Stimulated activated CD4-positive, alpha-beta T cell treated with anti-CD3 and anti-CD28 coated beads, Interleukin-4, amount 100 ng/mL, for 1 hour (primary cell): ENCODE measurements at places on chromosomes 12 and 14.

- DNase-seq, result no peak
Observed at GRCh38 chr14:56131865-56132833, 13.9 kb downstream of the PELI2 start.

- no peak for DNase-seq
Observed at GRCh38 chr12:88062474-88062873, 33.3 kb upstream of the C12orf50 start.

DNA sequence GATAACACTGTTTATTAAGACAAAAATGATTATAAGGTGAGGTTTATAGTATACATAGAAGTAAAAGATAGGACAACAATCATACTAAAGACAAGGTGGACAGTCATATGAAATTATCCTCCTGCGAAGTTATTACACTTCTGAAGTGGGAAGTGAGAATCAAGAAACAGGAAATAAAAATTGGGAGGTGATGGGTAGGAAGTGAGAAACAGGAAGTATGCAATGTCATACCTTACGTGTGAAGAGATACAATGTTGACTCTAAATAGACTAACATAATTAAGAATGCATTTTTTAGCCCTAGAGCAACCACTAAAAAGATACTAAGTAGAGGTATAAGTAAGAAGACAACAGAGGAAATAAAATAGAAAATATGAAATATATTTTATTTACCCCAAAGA is 43.7 kb downstream of the GRIN2B start:
- no peak for DNase-seq

GRCh38 chr12:15206338-15206737 is 14.9 kb downstream of the RERG start:
- no peak for DNase-seq

DNA sequence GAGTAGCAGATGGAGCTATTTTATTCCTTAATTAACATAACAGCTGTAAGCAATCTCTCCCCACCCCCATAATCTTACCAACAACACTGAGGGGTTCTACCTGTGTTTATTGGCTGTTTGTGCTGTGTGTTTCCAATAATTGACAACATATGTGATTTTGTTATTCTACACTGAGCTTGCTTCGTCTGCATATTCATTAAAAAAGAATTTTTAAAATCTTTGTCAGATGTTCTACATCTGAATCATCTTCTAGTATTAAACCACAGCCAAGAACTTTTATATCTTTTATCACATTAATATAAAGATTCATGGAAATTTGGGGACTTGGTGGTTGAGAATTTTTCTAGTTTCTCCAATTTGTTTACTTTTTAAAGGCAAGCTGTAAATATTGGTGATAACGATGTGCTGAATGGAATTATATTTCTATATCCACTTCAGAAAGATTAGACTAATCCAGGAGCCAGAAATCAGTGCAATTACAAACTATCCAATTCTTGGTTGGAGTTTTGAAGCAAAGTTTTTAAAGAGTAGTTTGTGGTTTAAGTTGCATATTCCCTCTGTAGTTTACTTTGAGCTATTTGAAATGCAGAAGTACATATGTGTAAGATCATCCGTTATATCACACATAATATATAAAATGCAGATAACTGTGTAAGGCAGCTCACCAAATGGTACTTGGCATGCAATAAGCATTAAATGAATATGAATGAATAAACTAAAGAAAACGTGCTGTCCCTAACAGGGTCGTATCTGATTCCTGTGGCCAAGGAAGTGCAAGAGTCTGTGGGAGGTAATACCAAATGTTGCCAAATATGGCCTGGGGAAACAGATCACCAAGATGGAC is 206.9 kb downstream of the PELI2 start:
- no peak for DNase-seq

GRCh38 chr12:121916719-121917118 is 1.7 kb upstream of the CFAP251 start:
- DNase-seq, result no peak

DNA sequence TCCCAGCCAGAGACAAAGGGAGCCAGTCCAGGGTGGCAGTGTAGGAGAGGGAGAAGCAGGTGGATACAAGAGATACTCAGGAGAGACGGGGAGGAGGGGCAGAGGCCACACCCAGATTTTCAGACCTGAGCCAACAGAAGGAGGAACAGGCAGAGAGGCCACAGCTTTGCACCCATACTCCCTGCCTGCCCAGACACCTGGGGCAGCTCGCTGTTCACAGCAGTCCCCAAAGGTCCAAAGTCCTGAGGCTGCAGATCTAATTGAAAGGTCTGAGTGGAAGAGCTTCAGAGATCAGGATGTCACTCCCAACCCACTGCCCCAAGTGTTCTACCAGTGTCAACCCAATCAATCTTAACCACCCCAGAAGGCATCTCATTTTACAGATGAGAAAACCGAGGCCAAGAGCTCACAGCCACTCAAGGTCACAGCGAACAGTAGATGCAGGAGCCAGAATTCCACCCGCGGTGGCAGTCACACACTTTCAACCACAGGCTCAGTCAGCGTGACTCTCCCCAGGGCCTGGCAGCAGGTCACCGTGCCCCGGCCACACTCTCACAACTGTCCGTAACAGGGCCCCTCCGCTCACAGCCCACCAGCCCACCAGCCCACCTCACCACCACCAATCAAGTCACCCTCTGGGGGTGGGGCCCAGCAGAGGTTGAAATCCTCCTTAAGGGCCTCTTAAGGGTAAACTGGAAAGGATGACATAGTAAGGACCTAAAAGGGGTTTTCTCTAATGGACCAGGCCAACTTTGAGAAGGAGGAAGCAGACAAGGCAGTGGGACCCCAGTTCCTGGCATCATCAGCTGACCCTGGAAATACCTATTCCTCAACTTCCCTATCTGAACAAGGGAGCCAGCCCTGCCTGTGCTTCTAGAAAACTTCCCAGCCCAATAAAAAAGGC is 33.3 kb downstream of the ACTN1 start:
- no peak for DNase-seq

DNA sequence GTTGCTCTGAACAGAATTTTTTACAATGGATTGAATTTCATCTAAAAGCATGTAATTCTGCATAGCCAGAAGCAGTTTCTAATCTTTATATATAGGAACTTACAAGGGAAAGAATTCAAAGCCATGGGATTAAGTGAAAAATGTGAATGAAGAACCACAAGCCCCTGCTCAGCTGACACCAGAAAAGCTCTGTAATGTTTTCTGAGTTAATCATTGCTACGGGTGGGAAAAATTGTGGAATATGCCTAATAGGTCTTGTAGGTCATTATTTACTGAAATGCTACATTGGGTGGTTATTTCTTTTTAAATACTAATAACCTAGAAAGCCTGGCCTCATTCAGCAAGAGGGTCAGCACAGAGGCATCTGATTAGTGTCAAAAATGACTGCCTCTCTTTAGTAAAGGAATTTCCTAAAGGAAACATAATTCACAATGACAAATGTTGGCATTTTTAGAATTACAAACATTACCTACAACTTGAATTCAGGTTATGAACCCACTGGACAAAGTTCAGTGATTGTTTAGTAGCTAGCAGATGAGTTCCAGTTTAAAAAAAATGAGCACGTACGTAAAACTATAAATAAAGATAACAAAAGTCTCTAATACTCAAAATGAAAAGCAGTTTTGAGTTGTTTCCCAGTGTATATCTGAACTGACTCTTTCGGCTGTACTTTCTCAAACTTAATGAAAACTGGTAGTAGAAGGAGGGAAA is 75.3 kb downstream of the BMP4 start:
- no peak for DNase-seq

DNA sequence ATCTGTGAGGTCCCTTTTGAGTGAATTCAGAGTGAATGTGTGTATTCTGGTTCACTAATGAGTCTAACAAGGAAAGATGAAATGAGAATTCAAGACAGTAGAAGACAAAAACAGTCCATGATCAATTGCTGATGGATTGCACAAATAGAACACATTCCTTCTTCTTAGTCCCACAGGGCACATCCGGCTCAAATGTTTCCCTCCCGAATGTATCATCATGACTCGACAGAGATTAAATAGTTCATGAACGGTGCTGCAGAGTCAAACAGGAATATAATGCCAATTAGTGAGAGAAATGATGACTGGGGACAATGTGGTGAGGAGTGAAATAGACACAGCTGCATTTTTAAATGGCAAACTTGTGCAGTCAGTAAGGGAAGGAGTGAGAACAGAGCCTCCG is 11.5 kb upstream of the SFSWAP start:
- DNase-seq, result no peak

DNA sequence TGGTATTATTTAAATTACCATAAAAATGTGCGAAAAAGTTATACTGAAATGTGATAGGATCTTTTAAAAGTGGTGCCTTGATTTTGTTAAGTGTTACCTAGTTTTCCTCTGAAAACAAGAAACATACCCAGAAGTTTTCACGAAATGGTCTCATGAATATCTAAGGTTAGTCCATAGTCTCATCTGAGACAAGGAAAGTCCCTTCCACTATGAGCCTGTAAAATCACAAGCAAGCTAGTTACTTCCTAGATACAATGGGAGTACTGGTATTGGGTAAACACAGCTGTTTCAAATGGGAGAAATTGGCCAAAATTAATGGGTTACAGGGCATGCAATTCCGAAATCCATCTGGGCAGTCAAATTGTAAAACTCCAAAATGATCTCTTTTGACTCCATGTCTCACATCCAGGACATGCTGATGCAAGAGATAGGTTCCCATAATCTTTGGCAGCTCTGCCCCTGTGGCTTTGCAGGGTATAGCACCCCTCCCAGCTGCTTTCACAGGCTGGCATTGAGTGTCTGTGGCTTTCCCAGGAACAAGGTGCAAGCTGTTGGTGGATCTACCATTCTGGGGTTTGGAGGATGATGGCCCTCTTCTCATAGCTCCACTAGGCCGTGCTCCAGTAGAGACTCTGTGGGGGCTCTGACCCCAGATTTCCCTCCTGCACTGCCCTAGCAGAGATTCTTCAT is 271.4 kb downstream of the NAV3 start:
- DNase-seq, result no peak

- no peak for DNase-seq
Observed at GRCh38 chr14:98131406-98131805, 1140.6 kb downstream of the BCL11B start.

GRCh38 chr12:122789637-122790036 is 15.3 kb downstream of the CCDC62 start:
- no peak for DNase-seq

DNA sequence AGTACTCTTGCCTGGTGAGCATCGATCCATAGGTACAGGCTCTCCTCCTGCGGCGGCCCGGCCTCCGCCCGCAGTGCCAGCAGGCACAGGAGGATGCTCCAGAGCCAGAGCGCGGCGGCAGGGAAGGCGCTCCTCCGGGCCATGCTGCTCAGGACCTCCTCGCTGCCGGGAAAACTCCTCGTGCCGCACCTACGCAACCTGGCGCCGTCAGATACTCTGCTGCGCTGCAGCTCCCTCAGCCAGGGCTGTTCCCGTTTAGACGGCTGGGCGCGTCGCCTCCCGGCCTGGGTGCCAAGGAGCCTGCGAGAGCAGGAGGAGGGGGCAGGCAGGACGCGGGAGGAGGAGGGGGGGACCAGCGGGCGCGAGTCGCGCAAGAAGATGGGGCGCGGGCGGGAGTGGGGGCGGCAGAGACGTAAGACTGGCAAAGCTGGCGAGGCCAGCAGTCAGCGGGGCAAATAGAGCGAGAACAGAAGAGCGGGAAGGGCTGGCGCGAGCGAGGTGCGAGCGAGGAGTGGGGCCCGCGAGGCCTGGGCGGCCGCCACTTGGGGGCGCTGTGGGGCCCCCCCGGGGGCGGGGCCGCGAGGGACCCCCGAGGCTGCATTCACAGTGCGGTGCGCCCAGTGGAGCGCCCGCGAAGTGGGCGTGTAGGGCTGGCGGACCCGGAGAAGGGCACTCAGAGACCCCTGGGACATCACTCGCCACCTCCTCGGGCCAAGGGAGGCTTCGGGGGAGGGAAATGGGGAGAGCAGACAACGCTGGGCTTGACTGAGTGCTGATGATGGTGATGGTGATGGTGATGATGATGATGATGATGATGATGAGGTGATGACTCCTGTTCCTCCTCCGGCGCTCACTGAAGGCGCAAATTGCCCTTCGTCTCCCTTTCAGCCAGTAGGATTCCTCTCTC is at the start of gene WIF1:
TSS of gene WIF1 (minus strand) at position 257 of the 907 bp plus-strand sequence. CDS start at position 143, 114 bp downstream.
- peak; percentile 16 for DNase-seq

DNA sequence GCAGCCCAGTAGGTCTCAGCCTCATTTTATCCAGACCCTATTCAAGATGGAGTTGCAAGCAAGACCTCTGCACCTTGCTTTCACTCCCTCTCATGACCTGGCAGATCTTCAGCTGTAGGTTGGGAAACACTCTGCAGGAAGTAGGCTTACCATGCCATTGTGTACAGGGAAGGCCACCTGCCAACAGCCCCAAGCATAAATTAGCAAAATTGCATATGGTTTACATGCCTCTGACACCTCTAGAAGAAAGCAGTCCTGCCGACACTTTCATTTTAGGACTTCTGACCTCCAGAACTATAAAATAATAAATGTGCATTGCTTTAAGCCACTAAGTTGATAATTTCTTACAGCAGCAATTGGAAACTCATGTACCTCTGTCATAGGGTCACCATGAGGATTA is 96.9 kb downstream of the SLC15A4 start:
- no peak for DNase-seq

DNA sequence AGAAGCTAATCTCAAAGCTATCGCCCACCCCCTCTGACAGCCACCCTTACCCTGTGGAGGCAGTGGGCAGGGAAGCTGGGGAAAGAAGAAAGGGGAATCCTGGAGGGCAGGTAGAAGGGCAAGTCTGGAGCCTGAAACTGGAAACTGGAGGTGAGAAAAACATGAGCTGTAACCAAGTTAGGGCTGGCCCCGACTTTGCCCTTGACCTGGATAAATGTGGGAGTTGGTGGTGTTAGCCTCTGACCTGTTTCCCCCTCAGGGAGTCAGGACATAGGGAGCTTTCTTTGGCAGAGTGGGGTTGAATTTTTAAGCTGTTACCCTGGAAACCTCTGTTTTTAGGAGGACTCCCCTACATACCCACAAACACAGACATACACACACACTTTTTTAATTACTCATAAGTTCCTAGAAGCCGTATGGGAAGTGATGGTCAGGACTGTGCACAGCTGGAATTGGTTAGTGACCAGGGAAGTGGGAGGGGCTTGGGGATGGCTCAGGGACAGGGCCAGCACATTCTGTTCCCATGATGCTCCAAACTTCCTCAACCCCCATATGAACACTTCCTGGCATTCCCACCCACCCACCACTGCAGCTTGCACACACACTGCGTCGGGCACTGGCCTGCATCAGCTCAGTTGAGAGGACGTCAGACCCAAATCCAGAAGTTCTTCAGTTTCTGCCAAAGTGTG is 5.0 kb upstream of the MMP19 start:
- DNase-seq, result no peak

- no peak for DNase-seq
Observed at GRCh38 chr12:105983622-105984320, 155.0 kb downstream of the NUAK1 start.

- no peak for DNase-seq
Observed at GRCh38 chr12:120199025-120199424, 1.9 kb downstream of the RPLP0 start.

- peak; percentile 46 for DNase-seq
Observed at GRCh38 chr12:47079981-47080724, 394 bp upstream of the AMIGO2 start.
